ENCODE measurements at places on chromosomes 1 and 21. TPM values are rescaled to one million over a fixed set of nuclear protein-coding genes. Genes with fewer than 3 reads are reported as not detected.

DMBX1 gene
- not detected for polyA plus RNA-seq

GRCh38 chr1:113369040-113369439 is 21.3 kb upstream of the MAGI3 start:
- H3K27me3 ChIP-seq, result no peaks in the 10 kb centered on the region
- H3K27ac ChIP-seq, result no peak overlapping the region
- no peak for DNase-seq

- H3K36me3 ChIP-seq, result no peaks in the 10 kb centered on the region
- H3K27ac ChIP-seq, result no peak overlapping the region
- no peak for DNase-seq
- no peaks in the 10 kb centered on the region for H3K27me3 ChIP-seq
- H3K4me1 ChIP-seq, result no peaks in the 10 kb centered on the region
- H3K4me3 ChIP-seq, result no peak overlapping the region
Observed at GRCh38 chr1:224859651-224860050, 69.8 kb upstream of the DNAH14 start.

- no peak overlapping the region for H3K27ac ChIP-seq
- H3K36me3 ChIP-seq, result no peaks in the 10 kb centered on the region
- H3K4me3 ChIP-seq, result no peak overlapping the region
- no peaks in the 10 kb centered on the region for H3K4me1 ChIP-seq
Observed at GRCh38 chr1:115156826-115157468, 67.6 kb upstream of the TSPAN2 start.

DNA sequence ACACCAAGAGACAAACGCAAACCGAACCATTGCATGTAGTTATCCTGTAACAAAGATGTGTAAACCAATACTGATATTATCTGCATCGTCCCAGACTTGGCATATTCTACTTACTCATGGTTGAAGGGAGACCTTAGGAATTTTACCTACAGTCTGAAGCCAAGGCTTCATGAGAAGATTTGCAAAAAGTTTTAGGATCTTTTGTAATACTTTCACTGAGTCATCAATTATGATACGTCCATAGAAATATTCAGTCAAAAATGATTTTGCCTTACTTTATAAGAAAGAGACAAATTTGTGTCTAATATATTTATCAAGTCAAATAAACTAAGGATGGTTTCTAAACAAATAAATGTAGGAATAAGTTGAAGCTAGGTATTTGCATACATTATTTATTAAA is 1176.1 kb upstream of the ADGRL2 start:
- no peak overlapping the region for H3K4me3 ChIP-seq
- no peaks in the 10 kb centered on the region for H3K27me3 ChIP-seq
- DNase-seq, result no peak
- H3K4me1 ChIP-seq, result no peaks in the 10 kb centered on the region
- H3K27ac ChIP-seq, result no peak overlapping the region

DNA sequence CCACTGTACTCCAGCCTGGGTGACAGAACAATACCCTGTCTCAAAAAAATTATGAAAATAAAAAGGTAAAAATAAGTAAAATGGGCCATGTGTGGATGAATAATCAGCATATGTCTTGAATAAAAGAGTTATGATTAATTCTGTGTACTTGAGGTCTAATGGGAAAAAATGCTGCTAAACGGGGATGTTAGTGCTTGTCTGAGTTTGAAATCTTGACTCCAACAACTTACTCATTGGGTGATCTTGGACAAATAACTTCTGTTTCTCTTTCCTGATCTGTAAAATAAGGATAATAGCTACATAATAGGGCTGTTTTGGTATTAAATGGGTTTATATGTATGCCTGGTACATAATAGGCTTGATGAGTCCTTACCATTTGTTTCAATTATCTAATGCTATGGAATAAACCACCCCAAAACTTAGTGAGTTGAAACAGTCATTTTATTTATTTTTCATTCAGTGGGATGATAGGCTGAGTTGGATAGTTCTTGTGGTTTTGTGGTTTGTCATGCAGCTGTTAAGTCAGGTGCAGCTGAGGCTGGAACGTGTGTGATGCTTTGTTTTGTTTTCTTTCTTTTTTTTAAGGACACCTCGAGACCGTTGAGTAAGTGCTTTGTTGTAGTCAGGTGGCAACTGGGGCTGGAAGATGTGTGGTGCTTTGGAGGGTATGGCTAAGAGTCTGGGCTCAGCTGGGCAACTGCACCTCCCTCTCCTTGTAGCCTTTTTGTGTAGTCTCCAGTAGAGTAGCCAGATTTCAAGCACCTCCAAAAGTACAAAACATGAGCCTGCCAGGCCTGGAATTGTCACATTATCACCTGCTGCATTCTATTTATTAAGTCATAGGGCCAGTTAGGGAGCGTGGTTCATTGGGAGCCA is 4.9 kb downstream of the MDM4 start:
- no peak overlapping the region for H3K4me3 ChIP-seq
- no peaks in the 10 kb centered on the region for H3K36me3 ChIP-seq
- no peak for DNase-seq

RCSD1 gene
- 3.9 TPM for polyA plus RNA-seq

- no peaks in the 10 kb centered on the region for H3K27me3 ChIP-seq
- H3K4me1 ChIP-seq, result no peaks in the 10 kb centered on the region
- no peak for DNase-seq
- H3K36me3 ChIP-seq, result no peaks in the 10 kb centered on the region
Observed at GRCh38 chr1:204579681-204580080, 63.5 kb downstream of the MDM4 start.

DNA sequence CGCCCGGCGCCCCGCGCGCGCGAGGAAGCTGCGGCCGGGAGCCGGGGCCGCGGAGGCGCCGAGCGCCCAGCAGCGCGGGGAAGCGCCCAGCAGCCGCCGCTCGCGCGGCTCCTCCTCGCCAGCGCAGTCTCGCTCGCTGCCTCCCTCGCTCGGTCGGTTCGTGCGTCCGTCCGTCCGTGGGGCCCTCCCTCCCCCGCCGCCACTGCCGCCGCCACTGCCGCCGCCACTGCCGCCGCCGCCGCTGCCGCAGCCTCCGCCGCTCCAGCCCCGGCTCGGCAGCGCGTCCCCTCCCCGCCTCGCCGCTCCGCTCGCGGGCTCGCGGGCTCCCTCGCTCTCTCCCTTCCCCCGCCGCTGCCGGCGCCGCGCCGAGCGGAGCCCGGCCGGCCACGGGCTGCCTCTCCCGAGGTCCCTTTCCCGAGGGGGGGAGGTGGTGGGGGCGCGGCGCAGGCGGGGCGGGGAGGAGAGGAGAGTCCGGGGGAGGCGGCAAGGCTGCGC is at the start of gene KCND3:
TSS of gene KCND3 (minus strand) at position 138 of the 495 bp plus-strand sequence.
- peak; percentile 51 for DNase-seq
- no peak within 1 kb of the TSS for H3K27ac ChIP-seq
- H3K27me3 ChIP-seq, result peaks cover 14% of the 10 kb centered on the region

DNA sequence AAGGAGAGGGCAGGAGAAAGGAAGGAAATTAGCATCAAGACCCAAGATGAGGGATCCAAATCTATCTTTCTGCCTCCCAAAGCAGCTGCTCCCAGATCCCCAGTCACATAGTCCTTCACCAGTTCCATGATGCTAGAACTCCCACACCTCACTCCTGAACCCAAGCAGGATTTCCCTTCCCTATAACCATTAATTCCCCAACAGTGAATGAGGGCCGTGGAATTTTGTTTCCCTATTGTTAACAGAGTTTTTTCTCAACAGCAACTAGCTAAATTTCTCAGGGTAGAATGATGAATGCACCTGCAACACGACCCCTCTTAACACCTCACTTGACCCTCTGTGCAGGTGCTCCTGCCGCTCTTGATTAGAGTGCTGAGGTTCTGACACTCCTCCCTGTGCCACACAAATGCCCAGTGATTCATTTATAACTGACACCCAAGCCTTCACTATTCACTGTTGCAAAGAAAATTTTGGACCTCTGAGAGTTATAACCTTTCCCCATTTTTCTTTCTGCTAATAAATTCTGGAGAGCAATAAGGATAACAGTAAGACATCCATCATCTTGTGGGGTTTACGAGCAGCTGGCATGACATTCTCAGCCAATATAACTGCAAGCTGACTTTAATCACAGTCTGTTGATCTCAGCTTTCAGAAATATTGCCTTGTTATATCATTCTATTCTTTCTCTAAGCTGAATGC is 25.4 kb upstream of the NPL start:
- no peak overlapping the region for H3K27ac ChIP-seq
- no peak overlapping the region for H3K4me3 ChIP-seq
- H3K27me3 ChIP-seq, result no peaks in the 10 kb centered on the region
- no peak for DNase-seq
- no peaks in the 10 kb centered on the region for H3K4me1 ChIP-seq
- no peaks in the 10 kb centered on the region for H3K36me3 ChIP-seq

DNA sequence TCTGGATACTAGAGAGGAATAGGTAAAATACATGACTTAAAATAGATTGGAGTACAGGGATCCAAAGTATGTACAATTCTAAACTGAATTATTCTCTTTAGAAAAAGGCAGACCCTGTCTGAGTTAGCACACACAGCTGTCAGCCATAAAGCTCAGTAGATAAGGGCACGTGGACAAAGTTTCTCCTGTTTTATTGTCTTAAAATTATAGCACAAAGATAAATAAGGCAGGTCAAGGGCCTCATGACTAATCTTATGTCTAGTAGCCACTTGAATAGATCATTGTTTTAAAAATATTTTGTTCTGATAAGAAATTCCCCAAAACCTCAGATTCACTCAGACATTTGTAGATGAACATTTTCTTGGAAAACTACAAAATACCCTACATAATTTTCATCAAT is 205.2 kb downstream of the ZP4 start:
- no peak overlapping the region for H3K4me3 ChIP-seq
- no peaks in the 10 kb centered on the region for H3K27me3 ChIP-seq
- H3K27ac ChIP-seq, result no peak overlapping the region
- H3K36me3 ChIP-seq, result no peaks in the 10 kb centered on the region

PPT1 gene
- polyA plus RNA-seq, result 110 TPM

LCE2D gene
- not detected for polyA plus RNA-seq

GRCh38 chr1:42933610-42934491 is 24.8 kb downstream of the SLC2A1 start:
- no peak for DNase-seq
- no peaks in the 10 kb centered on the region for H3K4me1 ChIP-seq
- H3K36me3 ChIP-seq, result no peaks in the 10 kb centered on the region
- no peaks in the 10 kb centered on the region for H3K27me3 ChIP-seq
- no peak overlapping the region for H3K4me3 ChIP-seq

Measured in kidney (tissue), 22 donors.